ENCODE measurements at places on chromosomes 6 and 20. TPM values are rescaled to one million over a fixed set of nuclear protein-coding genes. Genes with fewer than 3 reads are reported as not detected.

- H3K36me3 ChIP-seq, result no peaks in the 10 kb centered on the region
- H3K4me3 ChIP-seq, result no peak overlapping the region
- no peak for DNase-seq
- H3K27me3 ChIP-seq, result no peaks in the 10 kb centered on the region
Observed at GRCh38 chr6:71345476-71346333, 57.1 kb downstream of the OGFRL1 start.

DNA sequence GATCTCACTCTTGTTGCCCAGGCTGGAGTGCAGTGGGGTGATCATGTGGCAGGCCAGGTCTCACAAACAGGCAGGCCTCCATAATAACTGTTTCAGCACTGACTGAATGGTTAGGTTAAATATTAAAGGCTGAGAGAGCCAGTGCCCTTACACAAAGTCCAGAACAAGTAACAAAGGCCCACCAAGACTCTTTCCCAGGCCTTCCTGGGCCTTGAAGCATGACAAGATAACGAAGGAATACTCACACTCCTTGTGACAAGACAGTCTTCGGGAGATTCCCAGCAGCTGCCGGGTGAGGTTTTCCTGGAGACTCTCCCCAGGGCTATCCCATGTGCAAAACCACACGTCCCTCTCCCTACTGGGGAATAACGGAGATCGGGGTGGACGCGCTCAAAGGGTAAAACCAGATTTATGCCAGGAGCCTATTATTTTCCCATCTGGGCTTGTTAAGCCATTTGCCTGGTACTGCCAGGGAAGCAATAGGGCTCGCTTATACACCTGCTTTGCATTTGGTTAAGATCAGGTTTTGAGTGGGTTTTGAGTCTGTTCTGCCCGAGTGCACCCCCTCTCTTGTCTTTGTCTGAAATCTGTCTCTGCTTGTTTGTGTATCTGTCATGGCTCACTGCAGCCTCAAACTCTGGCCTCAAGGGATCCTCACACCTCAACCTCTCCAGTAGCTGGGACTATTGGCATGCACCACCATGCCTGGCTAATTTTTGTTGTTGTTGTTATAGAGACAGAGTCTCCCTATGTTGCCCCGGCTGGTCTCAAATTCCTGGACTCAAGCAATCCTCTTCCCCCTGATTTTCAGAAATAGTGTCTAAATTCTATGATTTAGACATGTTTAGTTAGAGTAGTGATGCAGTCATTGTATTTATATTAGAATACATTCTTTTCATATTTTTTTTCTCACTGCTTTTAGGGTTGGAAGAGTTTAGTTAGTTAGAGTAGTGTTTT is 1.4 kb upstream of the ENPP3 start:
- H3K27ac ChIP-seq, result no peak overlapping the region
- DNase-seq, result no peak
- no peaks in the 10 kb centered on the region for H3K36me3 ChIP-seq
- H3K4me3 ChIP-seq, result no peak overlapping the region
- no peaks in the 10 kb centered on the region for H3K4me1 ChIP-seq

DNA sequence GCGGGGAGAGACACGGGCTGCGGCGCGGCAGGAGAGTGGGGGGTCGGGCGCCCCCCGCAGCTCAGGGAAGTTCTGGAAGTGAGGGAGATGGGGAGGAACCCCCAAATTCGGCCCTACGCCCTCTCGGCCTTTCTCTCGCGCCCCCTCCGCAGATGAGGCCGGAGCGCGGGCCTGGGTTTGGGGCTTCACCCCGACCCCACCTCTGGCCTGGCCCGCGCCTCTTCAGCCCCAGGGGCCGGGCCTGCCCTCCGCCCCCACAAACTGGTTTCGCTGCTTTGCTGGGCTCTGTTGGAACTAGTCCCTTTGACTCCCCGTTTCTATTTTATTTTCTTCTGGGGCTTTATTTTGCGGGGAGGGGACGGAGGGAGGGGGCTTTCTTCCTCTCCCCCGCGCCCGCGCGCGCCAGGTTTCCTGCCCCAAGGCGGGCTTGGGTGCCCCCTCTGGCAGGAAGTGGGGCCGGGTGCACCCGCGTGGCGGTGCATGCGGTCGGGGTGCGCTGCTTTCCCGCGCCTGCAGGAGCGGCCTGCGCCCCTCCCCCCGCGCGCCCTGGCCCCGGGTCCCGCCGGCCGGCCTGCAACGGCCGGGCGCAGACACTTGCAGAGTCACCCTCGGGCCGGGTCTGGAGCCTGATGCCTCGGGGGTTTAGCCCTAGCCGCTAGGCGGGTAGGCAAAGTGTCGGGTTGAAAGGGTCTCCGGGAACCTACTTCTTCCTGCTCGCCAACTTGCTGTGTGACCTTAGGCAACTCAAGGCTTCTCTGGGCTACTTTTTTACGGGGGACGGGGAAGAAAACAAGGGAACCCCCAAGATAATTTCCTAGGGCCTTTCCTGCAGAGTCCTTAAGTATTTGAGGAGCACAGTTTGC is 1.3 kb downstream of the HMGA1 start:
- H3K27ac ChIP-seq, result peak overlapping the region; percentile 97
- H3K4me3 ChIP-seq, result peak overlapping the region; percentile 73
- peaks cover 59% of the 10 kb centered on the region for H3K4me1 ChIP-seq
- no peaks in the 10 kb centered on the region for H3K27me3 ChIP-seq
- DNase-seq, result peak; percentile 71

DNA sequence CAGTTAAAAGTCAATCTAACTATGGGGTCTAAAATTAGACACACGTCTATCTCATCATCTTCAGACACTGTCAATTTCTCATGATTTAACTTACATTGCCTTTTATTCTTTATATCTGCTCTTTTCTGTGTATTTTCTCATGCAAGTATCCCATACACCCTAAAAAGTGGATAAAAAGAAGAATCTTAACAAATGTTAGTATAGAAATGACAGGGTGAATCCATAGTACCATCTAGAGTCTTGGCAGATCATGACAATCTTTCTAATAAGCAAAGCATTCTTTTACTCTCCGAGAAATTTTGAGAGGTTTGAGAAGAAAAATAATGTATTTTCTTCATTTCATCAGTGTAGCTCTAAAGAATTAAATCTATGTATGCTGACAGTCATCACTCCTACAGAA is 382.7 kb downstream of the C6orf118 start:
- H3K27me3 ChIP-seq, result no peaks in the 10 kb centered on the region
- H3K4me3 ChIP-seq, result no peak overlapping the region
- H3K36me3 ChIP-seq, result no peaks in the 10 kb centered on the region
- no peak overlapping the region for H3K27ac ChIP-seq

HNF4A gene
- total RNA-seq, result not detected

RHAG gene
- not detected for total RNA-seq
